ENCODE measurements at places on chromosomes 3 and 15.

- DNase-seq, result no peak
These were observed 53.7 kb downstream of the NR1I2 start for GRCh38 chr3:119835556-119835955.

DNA sequence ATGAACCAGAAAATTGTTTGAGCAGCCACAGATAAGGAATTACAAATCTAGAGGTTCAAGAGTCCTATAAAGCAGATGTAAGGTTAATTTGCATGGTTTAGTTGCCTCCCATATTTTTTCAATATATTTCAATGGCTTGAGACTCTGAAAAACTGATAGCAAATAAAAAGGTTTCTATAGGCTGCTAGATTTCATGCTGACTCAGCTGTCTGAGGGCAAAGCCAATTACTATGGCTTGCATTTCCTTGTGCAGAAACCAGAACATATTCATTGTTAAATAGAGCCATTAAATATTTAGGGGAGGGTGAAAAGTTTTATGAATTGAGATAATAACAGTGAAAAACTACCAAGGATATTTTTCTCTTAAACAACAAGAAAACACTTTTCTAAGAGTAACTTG is 278.1 kb upstream of the CADM2 start:
- DNase-seq, result no peak

DNA sequence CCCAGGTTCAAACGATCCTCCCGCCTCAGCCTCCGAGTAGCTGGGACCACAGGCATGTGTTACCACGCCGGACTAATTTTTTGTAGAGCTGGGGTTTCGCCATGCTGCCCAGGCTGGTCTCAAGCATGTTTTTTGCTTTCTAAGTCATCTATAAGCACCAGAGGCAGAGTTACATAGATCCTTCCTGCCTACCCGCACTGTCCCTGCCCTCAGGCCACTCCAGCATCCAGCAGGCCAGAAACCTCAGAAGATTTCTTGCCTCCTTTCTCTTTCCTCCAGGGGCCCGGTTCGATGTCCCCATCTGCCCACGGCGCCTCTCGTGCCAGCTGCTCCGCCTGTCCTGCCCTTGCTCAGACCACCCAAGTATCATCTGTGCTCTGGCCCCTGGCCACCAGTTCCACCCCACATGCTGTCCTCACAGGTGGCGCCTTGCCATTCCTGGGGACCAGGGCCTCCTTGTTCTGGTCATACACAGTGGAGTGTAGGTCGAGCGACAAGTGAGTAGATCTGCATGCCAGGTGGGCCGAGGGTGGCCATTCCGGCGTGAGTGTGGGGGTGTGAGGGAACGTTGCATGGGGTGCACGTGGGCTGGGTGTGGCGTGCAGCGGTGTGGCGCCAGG is 27.3 kb downstream of the KLHDC8B start:
- no peak for DNase-seq

GRCh38 chr15:89654847-89655805 is at the start of gene KIF7:
KIF7 (minus strand) TSS chr15:89655467; CDS start chr15:89652930, 2,537 bp downstream.
- DNase-seq, result no peak

GRCh38 chr15:31278061-31278445 is 48.6 kb upstream of the KLF13 start:
- no peak for DNase-seq

GRCh38 chr3:116029266-116029665 is 406.0 kb downstream of the GAP43 start:
- no peak for DNase-seq

- no peak for DNase-seq
These were observed 30.1 kb upstream of the MANF start for GRCh38 chr3:51354731-51355615.

GRCh38 chr3:156837115-156837514 is 11.0 kb downstream of the LEKR1 start:
- DNase-seq, result no peak

- no peak for DNase-seq
These were observed 42.2 kb downstream of the ILDR1 start for GRCh38 chr3:121979734-121980449.

- DNase-seq, result no peak
These were observed 26.7 kb downstream of the SLC6A1 start for GRCh38 chr3:11019116-11019819.

DNA sequence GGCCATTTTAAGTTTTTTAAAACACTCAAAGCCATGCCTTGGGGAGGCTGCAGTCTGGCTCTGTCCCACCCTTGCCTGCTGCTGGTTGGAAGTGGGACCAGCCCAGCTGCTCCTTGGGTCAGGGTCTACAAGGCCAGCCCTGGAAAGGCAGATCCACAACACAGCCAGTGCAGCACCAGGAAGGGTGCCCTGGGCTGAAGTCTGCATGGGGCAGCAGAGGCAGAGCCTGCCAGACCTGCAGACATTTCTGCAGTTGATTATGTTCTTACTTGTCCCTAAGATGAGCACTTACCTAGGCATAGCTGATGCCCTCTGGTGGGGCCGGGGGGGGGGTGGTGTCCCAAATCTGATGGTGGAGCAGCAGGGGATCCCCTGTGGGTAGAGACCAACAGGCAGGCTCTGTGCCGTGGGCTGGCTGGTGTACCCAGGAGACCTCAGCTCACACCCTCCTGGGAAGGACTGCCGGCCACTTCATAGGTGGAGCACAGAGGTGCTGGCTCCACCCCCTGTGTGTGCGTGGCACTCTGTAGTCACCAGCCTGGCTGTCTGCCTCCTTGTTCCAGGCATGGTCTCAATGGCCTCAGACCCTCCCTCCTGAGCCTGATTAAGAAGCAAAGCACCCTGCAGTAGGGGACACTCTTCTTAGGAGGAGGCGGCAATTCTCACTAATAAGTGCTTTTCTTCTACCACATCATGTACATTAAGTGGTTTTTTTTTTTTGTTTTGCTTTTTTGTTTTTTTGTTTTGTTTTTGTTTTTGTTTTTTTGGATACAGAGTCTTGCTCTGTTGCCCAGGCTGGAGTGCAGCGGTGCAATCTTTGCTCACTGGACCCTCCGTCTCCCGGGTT is 97.4 kb upstream of the KLF13 start:
- DNase-seq, result no peak

DNA sequence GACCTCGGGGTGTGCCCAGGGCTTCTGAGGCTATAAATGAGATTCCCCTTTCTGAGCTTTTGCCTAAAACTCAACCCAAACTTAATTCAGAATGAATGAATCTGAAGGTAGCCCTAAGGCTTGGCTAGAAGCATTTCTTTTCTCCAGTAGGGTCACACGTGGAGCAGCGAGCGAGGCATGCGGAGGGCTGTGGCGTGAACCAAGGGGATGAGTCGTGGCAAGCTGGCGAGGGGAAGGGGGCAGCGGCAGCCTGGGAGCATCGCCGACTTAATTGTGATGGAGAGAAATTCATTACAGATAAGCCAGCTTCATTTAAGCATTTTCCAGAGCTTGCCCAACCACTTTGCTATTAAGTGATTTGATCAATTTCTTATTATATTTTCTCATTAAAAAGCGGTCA is 79.9 kb downstream of the CHSY1 start:
- no peak for DNase-seq

DNA sequence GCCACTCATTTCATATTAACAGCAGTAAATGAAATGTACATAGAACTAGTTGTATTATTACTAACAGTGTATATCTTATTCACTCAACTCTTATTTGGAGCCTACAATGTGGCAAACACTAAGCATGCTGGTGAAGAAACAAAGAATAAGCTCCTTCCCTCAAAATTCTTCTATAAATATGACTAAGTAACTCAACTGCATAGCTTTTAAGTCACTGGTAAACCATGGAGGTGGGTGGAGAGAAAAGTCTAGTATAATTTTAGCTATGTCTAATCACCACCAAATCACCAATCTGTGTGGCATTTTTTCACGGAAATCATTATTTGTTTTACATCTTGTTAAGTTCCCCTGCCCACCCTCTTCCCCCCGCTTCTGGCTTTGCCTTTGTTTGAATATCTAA is 17.5 kb downstream of the COPS2 start:
- no peak for DNase-seq

- no peak for DNase-seq
These were observed 208.9 kb upstream of the COL8A1 start for GRCh38 chr3:99429502-99429901.

DNA sequence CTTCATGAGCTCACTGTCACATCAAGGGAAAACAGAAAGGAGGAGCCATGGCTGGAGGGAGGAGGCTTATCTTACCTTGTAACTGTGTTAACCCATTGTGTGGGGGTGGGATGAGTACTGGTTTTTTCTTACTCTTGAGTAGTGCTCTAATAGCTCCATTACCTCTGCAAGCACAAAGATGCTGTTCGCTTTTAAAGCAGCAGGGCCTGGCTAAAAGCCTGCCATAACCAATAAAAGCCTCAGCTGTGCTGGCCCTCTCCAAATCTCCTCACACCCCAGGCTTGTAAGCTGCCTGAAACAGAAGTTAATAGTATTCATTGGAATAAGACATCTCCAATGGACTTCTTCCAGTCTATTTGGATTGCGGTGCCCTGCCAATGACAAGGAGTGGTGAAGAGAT is 544.1 kb downstream of the TUSC7 start:
- no peak for DNase-seq

- no peak for DNase-seq
These were observed 33.1 kb downstream of the CRTAP start for GRCh38 chr3:33146791-33147445.

DNA sequence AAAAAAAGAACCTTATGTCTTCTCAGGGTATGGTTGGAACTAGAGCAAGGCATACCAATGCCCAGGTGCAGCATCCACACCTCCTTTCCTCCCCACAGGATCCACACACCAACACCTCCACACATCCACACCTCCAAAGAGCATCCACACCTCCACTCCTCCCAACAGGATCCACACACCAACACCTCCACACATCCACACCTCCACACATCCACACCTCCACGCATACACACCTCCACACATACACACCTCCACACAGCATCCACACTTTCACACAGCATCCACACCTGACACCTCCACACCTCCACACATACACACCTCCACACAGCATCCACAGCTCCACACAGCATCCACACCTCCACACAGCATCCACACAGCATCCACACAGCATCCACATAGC is 5.3 kb downstream of the MESP1 start:
- no peak for DNase-seq

- DNase-seq, result no peak
These were observed 328.9 kb upstream of the TBL1XR1 start for GRCh38 chr3:177525987-177526712.

- DNase-seq, result no peak
These were observed 31.3 kb downstream of the EDEM1 start for GRCh38 chr3:5218815-5219214.

GRCh38 chr3:111539351-111540331 is 2.4 kb upstream of the CD96 start:
- DNase-seq, result peak; percentile 23

DNA sequence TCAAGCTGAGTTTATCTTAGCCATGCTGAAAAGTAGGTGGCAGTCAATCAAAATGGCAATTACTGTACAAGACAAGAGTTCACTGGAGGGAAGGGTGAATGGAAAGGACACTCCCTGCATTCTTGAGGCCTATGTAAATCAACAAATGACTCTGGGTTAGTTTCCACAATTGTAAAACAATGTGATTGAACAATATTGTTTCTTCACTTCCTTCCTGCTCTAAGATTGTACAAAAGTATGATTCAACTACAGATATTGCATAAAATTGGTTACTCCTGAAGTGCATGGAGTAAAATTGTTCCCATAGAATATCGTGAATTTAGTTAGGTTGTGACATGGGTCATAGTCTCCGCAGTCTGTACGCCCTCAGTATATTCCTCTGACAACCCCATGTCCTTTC is 277.6 kb downstream of the LPP start:
- DNase-seq, result no peak

GRCh38 chr3:37853691-37854413 is 7.8 kb upstream of the CTDSPL start:
- DNase-seq, result no peak

- no peak for DNase-seq
These were observed 49.0 kb downstream of the SEMA5B start for GRCh38 chr3:122978569-122978968.

- no peak for DNase-seq
These were observed 66.2 kb upstream of the UBE2E1 start for GRCh38 chr3:23739536-23739935.

GRCh38 chr3:124876401-124876878 is 10.7 kb downstream of the ITGB5 start:
- DNase-seq, result no peak

GRCh38 chr3:39414421-39414907 is 7.9 kb downstream of the RPSA start:
- no peak for DNase-seq

GRCh38 chr15:85361323-85361722 is 19.1 kb upstream of the AKAP13 start:
- no peak for DNase-seq

GRCh38 chr3:57586778-57587177 is 10.4 kb downstream of the ARF4 start:
- DNase-seq, result no peak

GRCh38 chr15:39143479-39143878 is 437.4 kb upstream of the THBS1 start:
- no peak for DNase-seq

DNA sequence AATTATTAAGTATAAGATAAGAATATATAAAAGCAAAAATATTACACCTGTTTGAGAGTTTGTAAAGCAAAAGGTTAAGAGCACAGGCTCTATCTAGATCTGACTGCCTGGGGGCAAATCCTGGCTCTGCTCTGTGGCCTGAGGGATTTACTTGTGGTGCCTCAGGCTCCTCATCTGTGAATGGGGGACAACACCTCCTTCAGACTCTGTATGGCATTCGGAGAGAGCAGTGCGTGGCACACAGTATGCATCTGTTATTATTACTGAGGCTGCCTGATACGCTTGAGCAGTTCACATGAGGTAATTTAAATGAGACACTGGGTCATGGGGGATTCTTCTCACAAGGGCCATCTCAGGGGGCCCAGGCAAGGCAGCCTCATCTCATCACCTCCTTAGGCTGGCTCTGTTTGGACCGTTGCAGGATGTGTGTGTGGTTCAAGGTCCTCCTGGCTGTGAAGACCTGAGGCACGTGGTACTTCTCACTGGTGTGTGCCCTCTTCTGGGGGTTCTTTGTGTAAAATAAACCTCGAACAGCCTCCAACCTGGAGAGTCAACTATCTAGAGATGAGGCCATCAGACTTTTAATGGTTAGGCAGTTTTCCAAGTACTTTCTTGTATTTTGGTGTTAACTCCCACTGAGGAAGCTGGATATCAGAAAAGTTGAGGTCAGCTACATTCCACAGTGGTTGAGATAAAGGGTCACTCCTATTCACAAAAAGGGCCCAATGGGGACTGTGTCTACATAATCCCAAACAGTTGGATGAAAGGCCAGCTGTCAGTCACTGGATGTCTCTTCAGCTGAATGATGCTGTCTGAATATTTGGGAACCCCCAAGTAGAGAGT is 9.0 kb downstream of the GNB5 start:
- no peak for DNase-seq

- DNase-seq, result no peak
These were observed 99.0 kb upstream of the LIPC start for GRCh38 chr15:58332676-58333400.

- DNase-seq, result no peak
These were observed 5.0 kb downstream of the ZBED2 start for GRCh38 chr3:111590143-111590491.

- no peak for DNase-seq
These were observed 15.2 kb downstream of the ARPP21 start for GRCh38 chr3:35654476-35654875.

GRCh38 chr3:142296507-142296906 is 71.1 kb upstream of the GK5 start:
- no peak for DNase-seq

Measured in stimulated activated CD4-positive, alpha-beta T cell treated with anti-CD3 and anti-CD28 coated beads, Interleukin-1b, Interleukin-23, amount 100 ng/mL, for 1 hour (primary cell).